Right kidney (tissue), 9 donors: ENCODE measurements at places on chromosomes 16 and 17.
A peak's percentile ranks its signal among the peaks of the same experiment; 100 is the strongest.

GRCh38 chr16:6484081-6484480 lies 848.6 kb upstream of the RBFOX1 start:
- DNase-seq = no peak

- DNase-seq = no peak
Measured at GRCh38 chr17:27585153-27585681, 45.8 kb upstream of the LGALS9 start.

DNA sequence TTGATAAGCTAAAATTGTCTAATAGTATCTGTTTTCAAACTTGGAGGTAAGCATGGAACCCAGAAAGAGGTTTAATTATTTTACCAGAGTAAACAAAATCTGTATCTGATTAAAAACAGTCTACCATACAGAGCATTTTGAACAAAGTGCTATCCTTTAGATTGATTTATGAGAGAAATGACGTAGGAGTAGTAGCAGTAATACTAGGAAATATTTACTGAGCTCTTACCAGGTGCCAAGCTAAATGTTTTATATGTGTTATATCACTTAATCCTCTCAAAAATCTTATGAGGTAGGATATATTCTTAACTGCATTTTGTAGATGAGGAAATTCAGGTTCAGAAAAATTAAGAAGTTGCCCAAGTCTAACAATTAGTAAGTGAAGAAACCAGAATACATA lies 186.4 kb upstream of the NOG start:
- no peak for DNase-seq

DNA sequence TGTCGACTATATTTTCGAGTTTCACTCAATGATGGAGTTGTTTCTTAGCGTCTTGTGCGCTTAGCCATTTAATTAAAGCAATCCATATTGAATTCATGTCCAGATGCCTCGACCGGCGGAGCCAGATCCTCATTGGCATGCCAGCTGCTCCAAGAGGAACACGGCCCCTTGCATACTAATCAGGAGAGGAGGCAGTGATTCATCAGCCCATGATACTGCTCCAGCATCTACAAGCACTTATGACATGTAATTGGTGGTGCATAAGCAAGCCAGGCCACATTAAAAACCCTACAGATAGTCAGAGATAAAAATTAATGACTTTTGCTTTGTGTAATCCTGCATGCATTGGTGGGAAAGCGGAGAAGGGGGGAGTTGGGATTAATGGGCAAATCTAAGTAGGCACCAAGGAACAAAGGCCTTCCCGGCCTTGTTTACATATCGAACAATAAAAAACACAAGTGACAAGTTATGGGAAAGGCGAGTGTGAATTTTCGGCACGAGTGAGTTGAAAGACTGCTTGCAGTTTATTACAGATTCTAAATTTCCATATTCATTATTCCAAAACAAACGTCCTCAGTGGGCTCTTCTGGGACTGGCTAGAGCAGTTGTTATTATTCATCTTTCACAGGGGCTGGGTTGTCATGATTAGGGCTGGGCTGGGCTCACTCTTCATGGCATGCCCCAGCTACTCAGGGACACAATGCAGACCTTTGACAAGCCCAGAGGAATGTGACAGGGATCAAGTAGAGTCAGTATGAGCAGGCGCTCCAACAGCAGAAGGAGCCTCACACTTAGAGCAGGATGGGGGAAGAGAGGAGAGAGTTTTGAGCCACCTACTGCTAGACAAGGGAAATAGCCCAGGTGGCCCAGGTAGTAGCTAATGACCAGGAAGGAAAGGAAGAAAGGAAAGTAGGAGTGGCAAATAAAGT lies 281.7 kb upstream of the ZFHX3 start:
- DNase-seq = no peak

DNA sequence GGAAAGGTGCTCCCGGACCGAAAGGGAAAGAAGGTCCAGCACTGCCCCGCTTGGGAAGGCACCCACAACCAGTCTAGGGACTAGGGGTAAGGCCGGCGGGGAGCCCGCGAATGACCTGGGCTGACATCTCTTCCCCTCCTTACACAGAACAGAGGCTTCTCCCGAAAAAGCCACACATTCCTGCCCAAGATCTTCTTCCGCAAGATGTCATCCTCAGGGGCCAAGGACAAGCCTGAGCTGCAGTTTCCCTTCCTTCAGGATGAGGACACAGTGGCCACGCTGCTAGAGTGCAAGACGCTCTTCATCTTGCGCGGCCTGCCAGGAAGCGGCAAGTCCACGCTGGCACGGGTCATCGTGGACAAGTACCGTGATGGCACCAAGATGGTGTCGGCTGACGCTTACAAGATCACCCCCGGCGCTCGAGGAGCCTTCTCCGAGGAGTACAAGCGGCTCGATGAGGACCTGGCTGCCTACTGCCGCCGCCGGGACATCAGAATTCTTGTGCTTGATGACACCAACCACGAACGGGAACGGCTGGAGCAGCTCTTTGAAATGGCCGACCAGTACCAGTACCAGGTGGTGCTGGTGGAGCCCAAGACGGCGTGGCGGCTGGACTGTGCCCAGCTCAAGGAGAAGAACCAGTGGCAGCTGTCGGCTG lies 1.5 kb downstream of the CNP start:
- DNase-seq = no peak

GRCh38 chr17:7080456-7081041 lies 498 bp upstream of the CLEC10A start:
- DNase-seq = no peak

- no peak for DNase-seq
Measured at GRCh38 chr16:60510208-60510607, 1526.0 kb downstream of the CDH8 start.

GRCh38 chr16:13634959-13635358 lies 285.0 kb upstream of the ERCC4 start:
- DNase-seq = no peak

DNA sequence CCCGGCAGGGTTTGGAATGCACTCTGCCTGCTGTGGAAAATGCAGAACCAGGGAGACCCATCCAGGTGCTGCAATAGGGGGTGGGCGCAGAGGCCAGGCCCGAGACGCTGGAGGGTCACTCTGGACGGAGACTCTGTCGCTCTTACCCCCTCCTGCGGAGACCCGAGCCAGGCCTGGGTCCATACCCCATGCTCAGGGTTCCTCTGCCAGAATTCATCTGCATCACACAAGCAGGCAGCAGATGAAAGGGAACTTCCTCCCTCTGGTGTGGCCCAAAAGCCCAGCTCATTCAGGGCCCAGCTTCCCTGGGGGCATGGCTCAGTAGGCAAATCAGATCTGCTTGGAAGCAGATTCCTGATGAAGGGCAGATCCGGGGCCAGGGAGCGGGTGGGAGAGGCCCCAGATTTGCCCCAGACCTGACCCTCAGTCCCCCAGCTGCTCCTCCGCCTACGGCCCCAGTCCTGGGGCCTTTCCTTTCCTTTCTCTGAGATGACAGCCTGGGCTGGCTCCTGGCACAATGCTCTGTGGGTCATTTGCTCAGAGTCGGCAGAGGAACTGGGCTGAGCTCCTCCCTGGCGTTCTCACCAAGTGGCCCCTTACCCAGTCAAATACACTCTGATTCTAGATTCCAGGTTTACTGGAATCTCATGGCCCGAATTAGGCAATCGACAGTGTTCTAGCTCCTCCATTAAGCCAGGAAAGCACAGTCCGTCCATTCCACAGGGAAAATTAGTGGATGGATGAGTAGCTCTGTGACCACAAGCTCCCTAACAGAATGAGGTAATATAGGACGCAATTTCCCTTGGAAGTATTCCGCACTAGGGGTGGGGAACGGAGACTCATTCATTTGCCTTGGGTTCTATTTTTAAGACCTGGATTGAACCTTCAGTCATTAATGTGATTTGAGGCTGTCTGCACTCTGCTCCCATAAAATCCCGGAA lies 19.1 kb upstream of the RASD1 start:
- DNase-seq = no peak

DNA sequence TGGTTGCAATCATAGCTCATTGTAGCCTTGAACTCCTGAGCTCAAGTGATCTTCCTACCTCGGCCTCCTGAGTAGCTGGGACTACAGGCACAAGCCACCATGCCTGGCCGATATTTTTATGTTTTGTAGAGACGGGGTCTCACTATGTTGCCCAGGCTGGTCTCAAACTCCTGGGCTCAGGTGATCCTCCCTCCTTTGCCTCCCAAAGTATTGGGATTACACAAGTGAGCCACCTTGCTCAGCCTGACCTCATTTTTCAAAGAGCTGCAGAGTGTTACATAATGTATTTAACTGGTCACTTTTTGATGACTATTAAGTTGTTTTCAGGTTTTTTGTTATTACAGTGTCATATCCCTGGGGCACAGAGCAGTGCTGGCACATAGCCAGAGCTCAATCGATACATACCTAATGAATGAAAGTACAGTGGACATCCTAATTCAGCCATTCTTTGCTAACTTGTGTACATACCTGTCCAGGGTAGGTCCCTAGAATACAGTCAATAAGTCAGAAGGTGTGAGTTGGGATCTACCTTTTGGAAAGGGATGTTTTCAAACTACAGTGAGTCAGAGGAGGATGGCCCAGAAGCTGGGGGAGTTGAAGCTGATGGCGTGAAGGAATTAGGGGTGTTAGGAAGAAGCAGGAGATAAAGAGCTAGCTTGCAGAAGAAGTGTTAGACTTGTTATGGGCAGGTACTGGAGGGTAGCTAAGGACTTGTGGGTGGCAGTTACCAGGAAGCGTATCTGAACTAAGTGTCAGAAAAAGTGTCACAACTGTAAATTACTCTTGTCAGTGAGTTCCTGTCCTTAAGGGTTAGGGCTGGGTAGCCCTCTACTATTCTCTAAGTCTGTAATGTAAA lies 20.1 kb upstream of the CYLD start:
- no peak for DNase-seq

DNA sequence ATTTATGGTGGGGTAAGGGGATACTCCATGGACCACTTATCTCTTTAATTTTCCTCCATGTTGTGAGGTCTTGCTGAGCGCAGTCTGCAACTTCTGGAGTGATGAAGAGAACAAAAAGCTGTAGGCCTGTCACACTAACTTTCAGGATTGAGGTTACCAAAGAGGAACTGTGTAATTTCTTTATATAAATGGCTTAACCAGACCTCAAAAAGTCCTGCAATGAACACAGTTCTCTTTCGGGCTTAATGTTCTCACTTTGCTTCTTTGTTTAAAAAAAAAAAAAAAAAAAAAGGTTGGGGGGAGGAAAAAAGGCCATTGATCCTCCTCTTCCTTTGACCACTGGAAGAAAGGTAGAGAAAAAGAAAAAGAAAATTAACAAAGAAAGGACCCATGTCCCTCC lies 86.8 kb upstream of the SOX9 start:
- DNase-seq = no peak

DNA sequence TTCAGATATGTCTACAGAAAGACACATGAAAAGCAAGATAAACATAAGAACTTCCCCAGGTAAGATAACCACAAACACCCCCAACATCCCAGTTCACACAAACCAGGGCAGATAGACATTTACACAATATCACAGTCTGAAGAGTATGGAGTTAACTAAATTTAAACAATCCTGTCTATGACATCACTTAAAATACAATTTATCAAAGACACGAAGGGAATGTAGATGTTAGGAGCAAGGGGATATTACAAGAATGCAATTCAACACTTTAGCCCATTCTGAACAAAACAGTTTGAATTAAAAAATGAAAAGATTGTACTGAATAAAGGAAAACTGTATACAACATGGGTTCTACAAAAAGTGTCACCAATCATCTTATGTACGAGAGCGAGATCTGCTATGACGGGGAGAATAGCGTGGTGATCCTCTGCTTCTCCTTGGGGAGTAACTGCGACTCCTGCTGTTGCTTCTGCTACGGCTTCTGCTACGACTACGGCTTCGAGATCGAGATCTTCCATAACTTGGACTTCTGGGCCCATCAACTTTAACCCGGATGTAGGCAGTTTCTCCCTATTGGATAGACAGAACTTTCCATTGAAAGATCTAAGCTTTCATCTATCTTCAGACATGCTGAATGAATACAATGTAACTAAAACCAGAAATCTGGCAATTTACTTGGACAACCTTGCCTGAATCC lies 1.9 kb downstream of the SRSF1 start:
- no peak for DNase-seq

DNA sequence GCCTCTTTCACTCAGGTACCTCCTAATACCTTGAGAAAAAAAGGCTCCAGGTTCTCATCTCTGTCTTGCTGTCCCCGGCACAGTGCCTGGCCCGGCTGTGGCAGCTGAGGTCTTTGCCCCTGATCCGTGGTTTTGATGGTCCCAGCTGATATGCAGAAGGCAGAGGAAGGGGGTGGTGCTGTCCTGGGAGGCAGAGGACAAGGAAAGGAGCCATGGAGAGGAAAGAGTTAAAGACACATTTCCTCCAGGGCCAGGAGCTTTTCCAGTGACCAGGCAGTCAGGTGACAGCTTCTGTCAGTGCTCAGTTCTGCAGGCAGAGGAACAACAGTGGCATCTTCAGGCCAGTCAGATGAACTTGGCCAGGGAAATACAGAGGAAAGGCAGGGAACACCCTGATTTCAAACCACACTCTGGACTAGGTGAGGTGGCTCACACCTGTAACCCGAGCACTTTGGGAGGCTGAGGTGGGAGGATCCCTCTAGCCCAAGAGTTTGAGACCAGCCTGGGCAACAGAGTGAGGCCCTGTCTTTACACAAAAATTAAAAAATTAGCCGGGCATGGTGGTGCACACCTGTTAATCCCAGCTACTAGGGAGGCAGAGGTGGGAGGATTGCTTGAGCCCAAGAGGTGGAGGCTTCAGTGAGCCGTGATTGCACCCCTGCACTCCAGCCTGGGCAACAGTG lies 3.3 kb upstream of the COG1 start:
- no peak for DNase-seq

- DNase-seq = no peak
Measured at GRCh38 chr16:55406651-55407050, 72.3 kb upstream of the MMP2 start.

DNA sequence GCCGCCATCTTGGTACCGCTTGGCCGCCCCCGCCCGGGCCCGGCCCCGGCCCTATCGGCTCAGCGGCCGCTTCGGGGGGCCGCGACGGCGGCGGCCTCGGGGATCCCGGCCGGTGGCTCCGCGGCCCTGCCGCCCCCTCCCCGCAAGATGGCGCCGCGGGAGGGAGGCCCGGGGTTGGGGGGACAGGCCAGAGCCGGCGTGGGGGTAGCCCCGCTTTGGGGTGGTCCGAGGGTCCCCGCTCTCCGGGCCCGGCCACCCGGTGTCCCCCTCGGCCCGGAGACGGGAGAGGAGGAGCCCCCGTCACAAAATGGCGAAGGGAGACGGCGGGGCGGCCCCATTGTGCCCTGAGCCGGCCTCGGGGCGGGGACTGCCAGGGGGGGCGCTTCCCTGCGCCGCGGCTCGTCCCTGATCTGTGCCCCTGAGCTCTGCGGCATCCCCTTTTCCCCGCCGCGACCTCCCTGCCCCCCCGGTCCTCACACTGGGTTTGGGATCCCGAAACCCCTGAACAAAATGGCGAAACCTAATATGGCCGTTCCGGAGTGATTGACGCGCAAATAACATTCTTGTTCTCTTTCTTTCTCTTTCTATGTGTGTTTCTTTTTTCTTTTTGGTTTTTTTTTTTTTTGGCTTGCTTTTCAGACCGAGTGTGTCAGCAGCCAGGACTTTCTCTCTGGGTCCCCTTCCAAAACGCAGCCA lies 986 bp downstream of the HAPSTR1 start:
- peak; percentile 75 for DNase-seq

- no peak for DNase-seq
Measured at GRCh38 chr17:21174713-21175112, 39.2 kb downstream of the TMEM11 start.
